ENCODE measurements at places on chromosomes 4 and X.

DNA sequence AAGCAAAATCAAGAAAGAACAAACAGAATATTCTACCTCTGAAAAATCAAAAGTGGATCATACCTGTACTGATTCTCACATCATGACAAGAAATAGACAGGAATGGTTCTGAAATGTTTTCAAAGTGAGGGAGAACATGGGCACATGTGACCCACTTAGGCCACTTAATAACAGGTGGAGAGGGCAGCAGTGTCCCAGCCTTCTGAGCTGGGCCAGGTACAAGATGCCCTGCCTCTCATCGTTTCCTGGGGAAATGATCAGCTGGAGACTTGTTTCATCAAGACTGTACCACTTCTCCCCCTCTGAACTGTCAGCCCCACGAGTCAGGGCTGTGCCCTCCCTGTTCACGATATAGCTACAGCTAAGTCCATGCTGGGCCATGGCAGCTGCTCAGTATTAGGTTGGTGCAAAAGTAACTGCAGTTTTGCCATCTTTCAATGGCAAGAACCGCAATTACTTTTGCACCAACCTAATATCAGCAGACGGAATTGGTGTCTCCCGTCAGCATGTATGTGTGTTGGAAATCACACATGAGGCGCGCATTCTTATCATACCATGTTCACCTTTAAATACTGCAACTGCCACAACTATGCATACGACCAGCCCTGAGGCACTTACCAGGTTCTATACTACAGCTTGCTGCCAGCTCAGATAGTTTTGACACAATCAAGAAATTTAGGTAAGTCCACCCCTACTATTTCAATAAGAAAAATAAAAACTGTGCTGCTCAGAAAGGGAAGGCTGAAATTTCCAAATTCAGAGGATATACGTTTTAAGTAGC lies 71.4 kb downstream of the GATB start:
- DNase-seq, result no peak

- no peak for DNase-seq
Measured at GRCh38 chr4:108950158-108950915, 187.5 kb upstream of the ETNPPL start.

- no peak for DNase-seq
Measured at GRCh38 chr4:38757945-38758600, 24.7 kb downstream of the TLR10 start.

DNA sequence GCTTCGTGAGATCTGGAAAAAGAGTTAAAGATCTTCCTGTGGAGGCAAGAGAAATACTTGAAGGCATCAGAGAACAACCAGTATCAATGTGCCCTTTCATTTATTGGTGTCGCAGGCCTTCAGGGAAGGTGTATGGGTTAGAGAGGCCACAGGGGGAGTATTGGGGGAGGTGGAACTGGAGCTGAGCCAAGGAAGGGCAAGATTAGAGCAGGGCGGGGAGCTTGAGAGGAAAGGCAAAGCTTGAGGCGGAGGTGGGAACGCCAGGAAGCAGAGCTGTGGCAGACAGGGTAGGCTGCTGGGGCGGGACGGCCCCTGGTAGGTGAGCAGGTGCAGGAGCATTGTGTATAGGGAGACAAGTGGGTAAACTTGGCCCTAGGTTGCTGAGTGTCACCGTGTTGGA lies 329.9 kb downstream of the ARHGAP10 start:
- no peak for DNase-seq

GRCh38 chrX:12581546-12581945 lies 209.7 kb upstream of the PRPS2 start:
- DNase-seq, result no peak

Measured in stimulated activated naive CD8-positive, alpha-beta T cell treated with anti-CD3 and anti-CD28 coated beads, Interleukin-15, Interleukin-2, amounts not matched to agents 100 U/mL and 50 U/mL, for 24 hours (primary cell).